ENCODE measurements at places on chromosomes 12 and 14.

- no peak for DNase-seq
These were observed 1600.5 kb upstream of the SEL1L start for GRCh38 chr14:83133981-83134645.

- no peak for DNase-seq
These were observed 7.0 kb downstream of the ACVR1B start for GRCh38 chr12:51958542-51958941.

GRCh38 chr12:106759526-106760183, 14.8 kb upstream of the RIC8B start:
- no peak for DNase-seq

GRCh38 chr12:90298289-90298948, 589.8 kb upstream of the ATP2B1 start:
- no peak for DNase-seq

- no peak for DNase-seq
These were observed 8.5 kb upstream of the PRKAB1 start for GRCh38 chr12:119659289-119659897.

DNA sequence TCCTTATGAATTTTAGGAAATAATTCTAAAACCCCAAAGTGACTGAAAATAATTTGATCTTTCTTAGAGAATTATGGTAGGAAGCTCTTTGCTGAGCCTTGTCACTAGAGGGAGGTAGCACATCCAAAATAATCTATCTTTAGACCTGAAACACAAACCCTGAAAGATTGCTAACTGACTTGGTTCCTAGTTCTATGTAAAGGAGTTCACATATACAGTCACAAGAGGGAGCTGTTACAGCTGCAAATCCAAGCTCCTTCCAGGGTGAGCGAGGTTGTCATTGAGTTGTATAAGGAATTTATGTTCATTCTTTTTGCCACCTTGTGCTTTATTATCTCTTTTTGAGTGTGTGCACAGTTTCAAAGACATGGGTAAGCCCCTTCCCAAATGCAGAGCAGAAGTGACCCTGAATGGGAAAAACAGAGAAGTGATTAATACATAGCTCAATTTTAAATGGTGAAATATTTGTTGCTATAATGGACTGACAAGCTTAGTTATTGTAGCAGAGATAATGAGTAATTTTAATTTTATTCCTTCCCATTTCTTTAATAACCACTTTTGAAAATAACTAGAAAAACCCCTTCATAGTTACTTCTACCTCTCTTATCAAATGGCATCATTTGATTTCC, 387.9 kb downstream of the DAD1 start:
- DNase-seq, result no peak

DNA sequence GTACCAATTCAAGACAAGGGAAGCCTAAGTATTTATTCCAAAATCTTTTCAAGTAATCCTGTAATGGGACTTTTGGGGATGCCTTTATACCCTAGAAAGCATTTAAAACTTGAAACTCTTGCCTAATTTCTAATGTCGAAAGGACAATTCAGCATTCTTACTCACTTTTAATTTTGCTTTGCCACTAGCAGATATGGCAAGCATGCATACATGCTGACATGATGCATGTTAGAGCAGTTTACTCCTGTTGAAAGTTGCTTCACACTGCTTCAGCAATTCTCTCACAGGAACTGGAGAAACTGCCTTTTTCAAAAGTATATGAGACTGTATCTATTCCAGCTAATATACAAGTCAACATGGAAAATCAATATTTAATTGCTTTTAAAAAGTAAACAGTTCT, 79.9 kb downstream of the TAOK3 start:
- DNase-seq, result no peak

- DNase-seq, result no peak
These were observed 67.1 kb upstream of the SINHCAF start for GRCh38 chr12:31393004-31393550.

- no peak for DNase-seq
These were observed 1345.3 kb upstream of the SEL1L start for GRCh38 chr14:82878951-82879350.

- no peak for DNase-seq
These were observed 6.7 kb downstream of the C12orf54 start for GRCh38 chr12:48489012-48489411.

DNA sequence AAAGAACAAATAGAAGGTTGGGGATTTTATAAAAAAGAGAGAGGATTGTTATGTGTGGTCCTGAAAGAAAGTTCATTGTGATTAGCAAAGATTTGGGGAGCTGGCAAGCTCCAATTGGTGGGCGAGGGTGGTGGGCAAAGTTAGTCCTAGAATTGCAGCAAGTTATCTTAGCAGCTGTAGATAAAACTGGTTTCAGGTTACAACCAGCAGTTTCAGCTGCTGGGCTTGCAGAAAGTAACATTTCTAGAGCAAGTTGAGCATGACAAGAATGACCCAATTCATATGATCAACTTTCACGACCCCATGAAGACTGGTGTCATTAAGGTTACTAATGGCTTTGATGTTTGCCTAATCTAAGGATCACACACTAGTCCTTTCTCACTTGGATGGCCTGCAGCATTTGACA, 177.9 kb upstream of the NUDT4 start:
- DNase-seq, result no peak

DNA sequence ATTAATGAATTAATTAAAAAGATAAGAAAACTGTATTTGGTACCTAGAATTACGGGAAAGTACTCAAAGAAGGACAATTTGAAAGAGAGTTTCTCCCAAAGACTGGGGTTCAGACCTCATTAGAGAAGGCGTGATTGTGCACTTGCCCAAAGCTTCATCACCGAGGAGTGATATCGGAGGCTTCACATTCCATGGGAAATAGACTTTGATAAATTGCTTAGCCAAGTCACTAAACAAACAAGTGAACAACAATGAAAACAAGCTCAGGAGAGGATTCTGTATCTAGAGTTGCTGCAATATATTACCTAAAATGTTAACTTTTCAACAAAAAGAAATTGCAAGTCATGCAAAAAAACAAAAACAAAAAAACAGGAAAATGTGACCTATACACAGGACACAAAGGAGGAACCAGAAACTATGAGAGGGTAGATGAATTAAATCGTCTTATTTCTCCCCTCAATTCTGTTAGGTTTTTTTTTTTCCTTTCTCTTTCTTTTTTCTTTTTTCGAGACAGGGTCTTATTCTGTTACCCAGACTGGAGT, 3.4 kb downstream of the SPATA7 start:
- DNase-seq, result no peak

- no peak for DNase-seq
These were observed 90.2 kb downstream of the FUT8 start for GRCh38 chr14:65502676-65503124.

GRCh38 chr14:24399447-24399822, 632 bp downstream of the NYNRIN start:
- DNase-seq, result no peak

GRCh38 chr12:120713861-120714482, 3.7 kb downstream of the UNC119B start:
- peak; percentile 54 for DNase-seq

DNA sequence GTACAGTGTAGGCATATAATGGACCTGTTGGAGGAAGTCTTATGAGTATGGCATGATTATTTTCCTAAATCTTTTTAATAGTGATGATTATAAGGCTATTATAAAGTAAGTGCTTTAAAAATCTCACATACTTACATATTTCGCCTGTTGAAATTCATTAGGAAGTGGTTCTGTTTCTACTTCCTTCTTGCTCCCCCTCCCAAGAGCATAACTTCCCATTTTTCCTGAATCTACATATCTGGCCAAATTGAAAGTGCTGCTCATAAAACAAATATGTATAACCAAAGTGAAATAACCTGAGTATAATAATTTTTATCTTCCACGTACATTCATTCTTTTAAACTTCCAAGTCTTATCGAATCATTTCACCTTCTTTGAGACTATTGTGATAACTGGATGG, 455.6 kb upstream of the SEL1L start:
- DNase-seq, result no peak

- DNase-seq, result no peak
These were observed 44.4 kb downstream of the JAG2 start for GRCh38 chr14:105123981-105124765.

- no peak for DNase-seq
These were observed 143.7 kb downstream of the SMOC1 start for GRCh38 chr14:70022771-70023445.

DNA sequence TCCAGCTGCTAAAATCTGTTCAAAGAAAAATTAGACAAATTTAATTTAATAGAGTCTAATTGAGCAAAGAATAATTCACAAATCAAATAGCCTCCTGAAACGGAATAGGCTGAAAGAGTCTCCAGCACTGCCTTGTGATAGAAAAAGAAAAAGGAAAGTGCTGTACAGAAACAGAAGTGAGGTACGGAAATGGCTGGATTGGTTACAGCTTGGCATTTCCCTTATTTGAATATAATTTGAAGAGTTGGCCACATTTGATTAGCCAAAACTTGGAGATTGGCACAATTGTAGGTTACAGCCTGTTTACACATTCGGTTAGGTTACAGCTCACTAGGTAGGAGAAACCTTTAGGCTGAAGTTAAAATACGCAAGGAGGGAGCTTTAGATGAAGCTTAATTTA, 24.8 kb upstream of the PCED1B start:
- no peak for DNase-seq

DNA sequence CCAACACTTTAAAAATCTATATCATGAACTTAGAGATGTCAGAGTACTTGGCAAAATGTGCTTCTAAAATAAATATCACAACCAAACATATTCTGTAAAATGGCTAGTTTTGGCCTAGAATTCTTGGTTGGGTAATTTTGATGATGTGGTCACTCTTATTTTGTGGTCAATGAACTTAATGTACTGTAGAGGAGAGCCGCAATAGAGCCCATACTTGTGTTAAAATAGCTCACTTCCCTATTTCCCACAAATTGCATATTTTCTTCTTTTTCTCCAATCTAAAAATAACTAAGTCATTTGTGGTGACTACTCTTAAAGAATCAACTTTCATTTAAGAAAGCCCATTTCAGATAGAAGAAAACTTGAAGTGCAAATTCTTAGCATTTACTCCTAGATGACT, 619.4 kb downstream of the CCER1 start:
- DNase-seq, result no peak

DNA sequence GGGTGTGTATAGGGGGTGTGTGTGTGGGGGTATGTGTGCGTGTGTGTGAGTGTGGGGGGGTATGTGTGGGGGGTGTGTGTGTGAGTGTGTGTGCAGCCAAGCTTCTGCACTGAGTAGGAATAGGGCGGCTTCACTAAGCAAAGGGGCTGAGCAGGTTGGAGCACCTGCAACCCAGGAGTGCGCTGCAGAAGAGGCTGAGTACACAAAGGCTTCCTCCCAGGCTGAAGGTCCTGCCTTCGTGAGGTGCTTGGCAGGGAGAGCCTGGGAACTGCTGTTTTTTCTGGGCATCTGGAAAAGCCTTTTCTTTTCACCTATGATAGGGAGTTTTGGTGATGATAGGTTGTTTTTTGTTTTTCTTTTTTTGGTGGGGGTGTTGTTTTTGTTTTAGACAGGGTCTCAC, 6.0 kb upstream of the NUDT14 start:
- DNase-seq, result no peak

DNA sequence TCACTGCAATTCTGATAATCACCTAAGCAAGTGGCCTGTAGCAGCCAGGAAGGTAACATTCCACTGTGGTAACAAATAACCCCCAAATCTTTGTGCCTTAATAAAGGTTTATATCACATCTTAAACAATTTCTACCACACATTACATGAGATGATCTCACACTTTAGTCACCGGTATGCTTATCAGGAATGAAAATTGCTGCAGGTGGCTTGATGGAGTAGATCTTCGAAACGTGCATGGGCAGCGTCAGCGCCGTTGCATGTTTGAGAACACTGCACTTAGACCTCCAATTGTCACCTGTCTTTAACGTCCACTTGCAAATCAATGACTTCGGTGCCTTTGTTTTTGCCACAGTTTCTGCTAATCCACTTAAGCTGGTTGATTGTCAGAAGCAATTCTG, 477.4 kb downstream of the VRK1 start:
- no peak for DNase-seq

DNA sequence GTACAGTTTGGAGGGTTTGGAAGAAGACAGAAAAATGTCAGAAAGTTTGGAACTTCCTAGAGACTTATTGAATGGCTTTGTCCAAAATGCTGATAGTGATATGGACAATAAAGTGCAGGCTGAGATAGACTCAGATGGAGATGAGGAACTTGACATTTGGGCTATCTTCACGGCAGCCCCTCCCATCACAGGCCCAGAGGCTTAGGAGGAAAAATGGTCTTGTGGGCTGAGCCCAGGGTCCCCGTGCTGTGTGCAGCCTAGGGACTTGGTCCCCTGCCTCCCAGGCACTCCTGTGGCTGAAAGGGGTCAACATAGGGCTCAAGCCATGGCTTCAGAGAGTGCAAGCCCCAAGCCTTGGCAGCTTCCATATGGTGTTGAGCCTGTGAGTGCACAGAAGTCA, 79.0 kb downstream of the CMAS start:
- DNase-seq, result no peak

DNA sequence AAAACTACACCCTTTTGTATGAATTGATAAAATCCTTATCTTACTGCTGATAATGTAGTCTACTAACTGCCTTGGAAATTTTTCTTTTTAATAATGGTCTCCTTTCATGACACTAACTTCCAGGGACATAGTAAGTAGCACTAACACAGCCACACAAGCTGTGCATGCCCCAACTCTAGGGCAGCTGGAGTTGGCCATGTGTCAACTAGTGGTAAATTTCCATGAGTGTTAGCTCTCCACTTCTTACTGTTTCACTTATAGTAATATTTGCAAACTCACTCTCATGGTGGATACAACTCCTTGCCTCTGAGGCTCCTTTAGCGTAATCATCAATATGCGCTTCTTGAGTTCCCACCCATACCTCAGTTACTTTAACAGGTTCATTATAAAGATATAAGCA, 38.0 kb downstream of the LGR5 start:
- DNase-seq, result no peak

DNA sequence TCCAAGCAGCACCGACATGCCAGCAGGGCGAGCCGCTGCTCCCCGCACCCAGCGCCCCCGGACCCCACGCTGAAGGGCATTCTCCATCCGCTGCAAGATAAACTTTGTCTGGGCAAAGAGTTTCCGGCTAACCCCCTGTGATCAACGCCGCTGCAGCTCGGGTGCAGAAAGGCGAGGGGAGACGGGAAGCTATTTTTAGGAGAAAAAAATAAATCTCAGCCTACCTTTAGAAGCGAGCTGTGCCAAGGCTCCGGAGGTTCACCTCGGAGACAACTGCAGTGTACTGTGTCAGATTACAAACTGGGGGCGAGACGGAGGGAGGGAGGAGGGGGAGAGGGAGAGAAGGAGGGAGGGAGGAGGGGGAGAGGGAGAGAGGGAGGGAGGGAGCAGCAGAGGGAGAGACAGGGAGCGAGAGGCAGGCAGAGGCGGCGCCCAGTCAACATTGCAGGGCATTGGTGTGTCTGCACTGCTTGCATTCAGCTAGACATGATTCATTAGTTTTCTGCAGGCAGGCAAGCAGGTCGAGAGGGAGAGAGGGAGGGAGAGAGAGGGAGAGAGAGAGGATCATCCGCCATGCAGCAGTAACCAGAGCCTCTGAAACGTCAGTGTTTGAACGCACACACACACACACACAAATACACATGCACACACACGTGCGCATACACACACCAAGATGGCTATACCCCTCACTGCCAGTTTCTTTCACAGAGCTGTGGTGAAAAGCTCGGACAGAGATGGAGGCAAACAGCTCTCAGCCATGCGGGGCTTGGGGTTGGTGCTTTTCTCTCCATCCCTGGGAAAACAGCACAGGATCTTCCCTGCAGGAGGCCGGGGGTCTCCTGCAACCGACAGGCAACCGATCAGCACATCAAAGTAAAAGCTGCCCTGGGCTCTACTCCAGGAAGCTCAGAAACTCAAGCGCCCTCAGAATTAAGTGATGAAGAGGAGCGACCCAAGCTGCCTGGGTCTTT, at the start of gene RIMBP2:
Gene RIMBP2, minus strand, starts transcription at position 302 of the 971 bp plus-strand sequence. CDS start 237,286 bp downstream, outside the sequence.
- no peak for DNase-seq

- no peak for DNase-seq
These were observed 573 bp upstream of the SUSD6 start for GRCh38 chr14:69610874-69611171.

- no peak for DNase-seq
These were observed 210.2 kb downstream of the KCNC2 start for GRCh38 chr12:74999474-74999873.
